ENCODE measurements at places on chromosomes 6 and 20.

GRCh38 chr6:64926051-64926450 lies 781.0 kb downstream of the EYS start:
- no peak for DNase-seq

- DNase-seq = no peak
Observed at GRCh38 chr20:12535316-12535715, 473.5 kb upstream of the SPTLC3 start.

DNA sequence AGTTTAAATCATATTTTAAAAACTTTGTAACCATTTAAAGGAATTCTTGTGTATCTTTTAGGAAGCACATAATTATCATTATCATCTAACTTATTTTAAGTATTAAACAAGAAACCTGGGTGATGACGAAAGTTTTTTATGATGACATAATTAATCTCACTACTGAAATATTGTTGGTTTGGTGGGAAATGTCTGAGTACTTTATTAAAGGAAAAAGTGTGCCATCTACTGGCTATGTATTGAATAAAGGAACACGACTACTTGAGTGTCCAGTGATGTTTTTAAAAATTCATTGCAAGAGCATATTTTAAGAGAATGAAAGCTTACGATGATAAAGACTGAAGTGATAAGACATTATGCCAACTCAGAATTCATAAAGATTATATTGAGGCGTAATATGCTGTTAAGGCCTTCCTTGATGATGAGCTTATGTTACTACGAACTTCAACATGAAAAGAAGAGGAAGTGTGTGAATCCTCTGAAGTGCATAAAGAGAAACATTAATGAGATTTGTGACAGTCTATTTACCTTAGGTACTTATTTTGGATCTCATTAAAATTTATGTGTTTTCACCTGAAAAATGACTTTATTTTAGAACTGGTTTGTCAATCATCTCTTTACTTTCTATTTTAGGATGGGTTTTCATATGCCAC lies 12.0 kb upstream of the TRMT11 start:
- DNase-seq = peak; percentile 19

- DNase-seq = peak; percentile 96
Observed at GRCh38 chr20:22499515-22500166, 84.7 kb downstream of the FOXA2 start.

GRCh38 chr6:144555066-144555465 lies 269.9 kb downstream of the UTRN start:
- DNase-seq = no peak

DNA sequence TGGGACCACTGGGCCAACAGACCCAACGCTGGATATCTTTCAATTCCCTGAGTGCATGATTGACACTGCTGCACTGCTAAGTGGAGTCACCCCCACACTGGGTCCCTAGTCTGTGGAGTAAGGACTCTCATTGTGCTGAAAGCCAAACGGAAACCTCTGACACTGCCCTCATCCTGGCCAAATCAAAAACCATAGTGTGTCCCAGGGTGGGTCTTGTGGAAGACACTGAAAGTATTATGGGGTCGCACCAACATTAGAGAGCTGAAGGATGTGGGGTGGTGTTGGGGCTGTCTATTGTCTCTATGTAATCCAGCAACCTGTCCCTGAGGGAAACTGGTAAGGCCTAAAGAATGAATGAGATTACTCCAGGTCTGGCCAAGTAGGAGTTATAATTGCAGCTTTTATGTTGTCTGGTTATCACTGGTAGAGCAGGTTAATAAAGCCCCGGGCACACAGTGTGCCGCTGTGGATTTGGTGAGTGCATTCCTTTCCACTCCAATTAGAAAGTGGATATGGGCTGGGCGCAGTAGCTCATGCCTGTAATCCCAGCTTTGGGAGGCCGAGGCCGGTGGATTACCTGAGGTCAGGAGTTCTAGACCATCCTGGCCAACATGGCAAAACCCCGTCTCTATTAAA lies 57.9 kb downstream of the HLA-A start:
- no peak for DNase-seq

- DNase-seq = no peak
Observed at GRCh38 chr20:18719426-18719825, 94.2 kb upstream of the SCP2D1 start.

- DNase-seq = no peak
Observed at GRCh38 chr6:19714434-19715166, 122.6 kb upstream of the ID4 start.

DNA sequence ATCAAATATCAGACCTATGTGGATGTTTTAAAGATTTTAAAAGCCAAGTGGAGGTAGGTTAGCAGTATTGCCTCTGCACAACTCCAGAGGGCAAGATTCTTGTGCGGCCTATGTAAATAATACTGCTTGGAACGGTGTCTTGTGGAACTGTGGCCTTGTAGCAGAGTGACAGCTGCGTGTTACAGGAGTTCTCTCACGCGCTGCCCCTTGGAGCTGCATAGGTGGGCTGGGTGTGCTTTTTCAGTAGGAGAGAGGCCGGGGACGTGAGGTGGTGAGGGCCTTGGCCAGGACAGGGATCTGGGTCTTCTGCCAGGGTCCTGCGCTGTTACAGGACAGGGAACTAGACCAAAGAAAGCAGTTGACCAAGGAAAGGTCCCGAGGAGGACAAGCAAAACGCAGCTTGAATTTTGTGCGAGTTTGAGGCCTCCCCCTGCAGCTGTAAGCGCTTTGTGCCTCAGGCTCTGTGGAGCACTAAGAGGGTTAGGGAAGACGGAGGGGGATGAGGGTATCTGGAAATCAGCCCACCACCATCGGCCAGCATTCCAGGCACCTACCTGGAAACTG lies 1.5 kb downstream of the TMEM181 start:
- no peak for DNase-seq

DNA sequence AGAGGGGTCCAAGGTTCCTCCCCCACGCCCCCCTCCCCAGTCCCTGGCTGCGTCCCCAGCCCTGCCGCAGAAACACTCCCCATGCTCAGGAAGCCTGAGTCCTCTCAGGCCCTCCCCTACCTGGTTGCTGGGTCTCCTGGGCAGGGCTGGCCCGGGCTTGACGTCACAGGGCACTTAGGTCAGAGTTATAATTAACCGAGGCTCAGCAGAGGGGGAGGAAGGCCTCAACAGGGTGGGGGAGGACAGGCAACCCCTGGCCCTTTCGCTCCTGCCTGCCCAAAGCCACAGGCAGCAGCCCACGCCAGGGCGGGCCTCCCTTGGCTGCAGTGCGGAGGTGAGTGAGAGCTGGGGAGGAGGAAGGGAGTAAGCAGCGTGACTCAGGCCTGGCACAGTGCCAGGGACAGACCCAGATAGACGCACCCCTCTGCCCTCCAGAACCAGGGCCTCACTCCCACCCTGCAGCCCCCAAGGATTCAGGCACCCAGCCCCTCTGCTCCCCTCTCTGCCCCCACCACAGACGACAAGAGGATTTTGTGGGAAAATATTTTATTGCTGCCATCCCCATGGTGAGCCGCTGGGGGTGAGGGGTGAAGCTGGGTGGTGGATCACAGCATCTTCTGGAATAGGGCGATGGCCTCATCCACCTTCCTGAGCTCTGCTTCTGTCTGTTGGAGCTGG lies at the start of gene VWA7:
TSS of gene VWA7 (minus strand) at position 340 of the 678 bp plus-strand sequence. CDS start 549 bp downstream, outside the sequence.
- peak; percentile 60 for DNase-seq

DNA sequence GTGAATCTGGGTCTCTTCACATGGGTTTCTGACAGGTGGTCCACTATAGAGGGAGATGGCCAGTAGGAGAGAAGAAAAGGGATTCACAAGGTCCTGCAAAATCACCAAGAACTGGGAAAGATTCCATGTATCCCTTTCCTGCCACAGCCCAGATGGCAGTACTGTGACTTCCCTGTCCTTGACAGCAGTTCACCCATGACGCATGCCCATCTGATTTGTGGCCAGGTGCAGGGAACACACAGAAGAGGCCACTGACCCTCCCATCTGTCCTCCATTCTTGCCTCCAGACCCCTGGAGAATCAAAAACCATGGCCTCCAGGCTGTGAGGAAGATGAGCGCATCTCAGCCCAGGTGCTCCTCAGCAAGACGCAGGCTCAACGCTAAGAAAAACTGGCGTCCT lies 183.1 kb upstream of the RREB1 start:
- DNase-seq = no peak

DNA sequence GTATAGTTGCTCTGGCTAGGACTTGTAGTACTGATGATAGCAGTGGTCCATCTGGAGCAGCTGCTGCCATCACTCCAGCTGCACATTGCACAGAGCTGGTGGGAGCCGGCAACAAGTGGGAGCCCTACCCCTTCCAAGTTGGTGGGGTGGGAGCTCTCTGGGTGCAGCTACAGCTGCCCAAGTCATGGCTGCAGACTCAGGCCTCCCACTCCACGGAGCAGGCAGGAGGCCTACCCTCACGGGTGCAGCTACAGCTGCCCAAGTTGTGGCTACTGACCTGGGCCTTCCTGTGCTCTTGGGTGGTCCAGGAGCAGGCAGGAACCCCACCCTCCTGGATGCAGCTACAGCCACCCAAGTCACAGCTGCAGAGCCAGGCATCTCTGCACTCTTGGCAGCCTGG lies 32.1 kb upstream of the ASIP start:
- DNase-seq = no peak

DNA sequence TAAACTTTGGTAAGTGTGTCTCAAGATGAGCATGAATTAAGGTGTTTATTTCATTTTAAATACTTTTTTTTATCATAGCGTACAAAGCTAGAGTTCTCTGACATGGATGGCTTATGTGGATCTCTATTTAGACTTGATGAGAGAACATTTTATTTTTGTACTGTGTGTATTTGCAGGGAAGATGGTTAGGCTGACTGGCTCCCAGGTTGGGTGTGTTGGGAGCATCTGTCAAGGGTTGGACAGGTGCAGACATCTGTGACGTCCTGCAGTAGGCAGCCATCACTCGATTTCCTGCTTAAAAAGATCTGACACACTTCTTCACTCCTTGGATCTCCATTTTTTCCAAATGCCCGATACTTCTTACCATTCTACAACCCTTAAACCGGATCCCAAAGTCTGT lies 221.9 kb upstream of the QKI start:
- no peak for DNase-seq

DNA sequence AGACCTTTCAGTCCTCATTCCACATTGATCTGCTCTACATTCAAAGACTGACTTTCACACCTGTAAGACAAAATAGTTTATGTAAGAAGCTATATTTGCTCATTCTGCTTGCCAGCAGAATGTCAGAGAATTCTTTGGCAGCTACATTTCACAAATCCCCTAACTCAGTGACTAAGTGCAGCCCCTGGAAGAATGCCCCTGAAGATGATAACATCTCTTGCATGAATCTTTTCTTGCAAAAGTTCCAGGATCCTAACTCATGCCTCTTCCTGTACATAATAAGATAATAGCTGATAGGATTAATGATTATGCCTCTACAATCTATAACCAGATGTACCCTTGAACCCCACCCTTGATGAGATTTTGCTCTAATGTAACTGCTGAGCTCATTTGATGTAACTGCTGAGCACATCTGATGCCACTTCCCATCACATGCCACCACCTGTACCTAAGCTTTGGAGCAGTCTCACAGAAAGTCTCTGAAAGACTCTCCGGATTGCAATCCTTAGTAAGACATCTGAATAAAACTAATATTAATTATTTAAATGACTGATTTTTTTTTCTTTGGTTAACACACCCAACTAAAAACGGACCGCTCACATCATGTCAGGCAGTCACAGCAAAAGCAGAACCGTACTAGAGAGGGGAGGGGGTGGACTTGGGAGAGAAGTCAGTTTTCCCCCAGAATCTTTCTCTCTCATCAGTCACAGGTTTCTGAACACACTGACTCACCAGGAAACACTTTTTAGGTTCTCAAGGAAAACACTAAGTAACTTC lies 684 bp upstream of the DNAH8 start:
- no peak for DNase-seq
